ENCODE measurements at places on chromosomes 16 and 17.
A peak's percentile ranks its signal among the peaks of the same experiment; 100 is the strongest.

DNA sequence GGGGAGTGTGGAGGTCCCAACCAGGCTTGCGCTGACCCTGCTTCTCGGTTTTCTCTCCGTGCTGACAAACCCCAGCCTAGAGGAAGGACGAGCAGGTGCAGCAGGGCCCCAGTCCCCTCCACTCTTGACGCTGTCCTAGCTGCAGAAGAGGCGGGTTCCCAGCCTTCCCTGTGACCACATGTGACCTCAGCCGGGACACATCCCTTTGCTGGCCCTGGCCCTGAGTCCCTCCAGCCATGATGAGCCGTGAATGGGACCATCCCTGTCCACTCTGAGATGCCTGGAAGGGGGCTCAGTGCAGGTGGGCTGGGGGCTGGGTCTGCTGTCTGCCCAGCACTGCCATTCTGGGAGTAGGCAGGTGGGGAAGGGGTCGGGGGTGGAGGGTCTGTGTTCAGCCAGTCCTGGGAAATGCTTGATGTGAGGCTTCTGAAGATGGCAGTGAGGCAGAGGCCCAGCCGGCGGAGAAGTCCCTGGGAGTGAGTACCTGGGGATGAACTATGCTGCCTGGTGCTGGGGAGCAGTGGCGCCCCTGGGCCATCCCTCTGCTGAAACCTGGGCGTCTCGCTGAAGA lies 1.9 kb upstream of the TUBB3 start:
- DNase-seq, result no peak

DNA sequence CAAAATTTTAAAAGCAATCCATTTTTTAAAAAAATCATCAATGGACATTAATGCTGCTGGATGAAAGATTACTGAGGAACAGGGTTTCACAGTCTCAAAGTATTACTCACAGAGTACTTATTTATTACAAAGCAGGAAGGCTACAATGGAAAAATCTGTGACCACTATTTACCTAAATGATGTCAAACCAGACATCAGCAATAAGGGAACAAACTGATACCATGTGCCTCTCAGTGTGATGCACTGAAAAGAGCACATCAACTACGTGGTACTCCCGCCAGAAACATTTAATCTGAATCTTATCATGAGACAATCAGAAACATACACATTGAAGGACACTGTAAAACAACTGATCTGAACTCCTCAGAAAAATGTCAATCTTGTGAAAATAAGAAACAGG lies 124.2 kb downstream of the PARN start:
- peak; percentile 64 for DNase-seq

DNA sequence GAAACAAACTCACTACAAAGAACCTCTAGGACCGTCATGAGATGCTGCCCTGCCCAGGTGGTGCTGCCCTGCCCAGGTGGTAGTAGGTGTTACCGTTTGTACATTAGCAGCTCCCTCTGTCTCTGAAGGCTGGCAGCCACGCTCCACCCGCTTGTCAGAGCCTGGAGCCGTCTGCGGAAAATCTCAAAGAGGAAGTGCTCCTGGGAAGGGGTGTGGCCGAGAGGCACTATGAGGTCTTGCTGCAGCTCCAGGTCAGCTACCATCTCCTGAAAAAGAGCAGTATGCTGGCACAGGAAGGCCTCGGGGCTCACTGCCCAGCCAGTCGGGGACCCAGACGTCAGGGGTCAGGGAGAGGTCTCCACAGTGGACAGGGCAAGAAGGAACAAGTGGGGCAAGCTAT lies 28.3 kb downstream of the ZNF276 start:
- no peak for DNase-seq

DNA sequence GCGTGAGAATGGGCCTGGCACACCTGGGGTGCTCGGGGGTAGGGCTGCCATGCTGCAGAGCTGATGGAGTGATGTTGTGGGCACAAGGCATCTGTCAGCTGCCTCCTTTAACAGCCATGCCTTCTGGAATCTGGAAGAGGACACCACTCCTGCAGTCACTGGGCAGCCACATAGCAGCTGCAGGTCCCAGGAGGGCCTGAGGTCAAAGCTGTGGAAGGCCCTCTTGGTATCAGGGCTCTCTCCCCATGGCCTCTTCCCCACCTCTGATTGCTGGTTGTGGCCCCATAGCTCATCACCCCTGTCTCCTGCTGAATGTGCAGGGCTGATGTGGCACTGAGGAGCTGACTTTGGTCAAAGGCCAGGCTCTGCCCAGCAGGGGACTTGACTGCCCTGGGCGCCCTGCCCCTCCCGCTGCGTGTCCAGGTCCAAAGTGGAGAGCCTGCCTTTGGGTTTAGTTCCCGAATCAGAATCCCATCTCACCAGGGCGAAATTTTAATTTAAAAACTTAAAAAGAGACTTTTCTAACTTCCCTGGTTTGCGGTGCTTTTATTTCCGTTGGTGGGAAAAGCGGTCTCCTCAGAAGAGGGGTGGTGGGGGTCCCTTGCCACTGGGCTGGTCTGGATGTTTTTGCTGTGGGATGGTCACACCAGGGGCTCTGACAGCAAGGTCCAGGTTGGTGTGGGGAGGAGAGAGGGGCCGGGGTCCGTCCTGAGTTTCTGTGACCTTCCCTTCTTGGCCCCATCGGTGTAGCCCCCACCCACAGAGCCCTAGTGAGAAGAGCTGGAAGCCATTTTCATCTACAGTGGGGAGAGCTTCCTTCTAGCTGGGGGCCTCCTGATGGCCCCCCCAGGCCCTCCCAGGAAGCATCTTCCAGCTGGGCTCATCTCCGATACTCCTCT lies 5.9 kb downstream of the UBALD2 start:
- DNase-seq, result no peak

GRCh38 chr16:17403859-17404545 lies 66.8 kb downstream of the XYLT1 start:
- DNase-seq, result peak; percentile 50

GRCh38 chr16:48335961-48336360 lies 49.3 kb downstream of the SIAH1 start:
- DNase-seq, result peak; percentile 77

- peak; percentile 31 for DNase-seq
Measured at GRCh38 chr16:67339453-67339852, 12.8 kb downstream of the LRRC36 start.

DNA sequence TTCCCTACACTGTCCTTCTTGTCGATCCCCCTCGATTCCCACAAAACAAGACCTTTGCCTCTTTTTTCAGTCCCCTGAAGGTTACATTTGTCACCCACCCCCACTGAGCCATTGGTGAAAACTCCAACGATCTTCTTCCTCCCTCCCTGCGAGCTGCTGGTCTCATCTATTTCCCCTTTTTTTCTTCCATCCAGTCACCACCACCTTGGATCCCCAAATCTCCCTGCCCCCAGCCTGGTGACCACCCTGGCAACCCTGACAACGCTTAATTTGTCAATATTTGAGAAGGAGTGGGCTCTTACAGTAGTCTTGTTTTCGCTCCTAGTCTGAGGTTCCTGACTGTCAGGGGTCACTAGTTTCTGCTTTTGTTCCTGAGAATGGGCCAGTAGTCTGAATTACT lies 62.9 kb downstream of the SMPD3 start:
- no peak for DNase-seq

DNA sequence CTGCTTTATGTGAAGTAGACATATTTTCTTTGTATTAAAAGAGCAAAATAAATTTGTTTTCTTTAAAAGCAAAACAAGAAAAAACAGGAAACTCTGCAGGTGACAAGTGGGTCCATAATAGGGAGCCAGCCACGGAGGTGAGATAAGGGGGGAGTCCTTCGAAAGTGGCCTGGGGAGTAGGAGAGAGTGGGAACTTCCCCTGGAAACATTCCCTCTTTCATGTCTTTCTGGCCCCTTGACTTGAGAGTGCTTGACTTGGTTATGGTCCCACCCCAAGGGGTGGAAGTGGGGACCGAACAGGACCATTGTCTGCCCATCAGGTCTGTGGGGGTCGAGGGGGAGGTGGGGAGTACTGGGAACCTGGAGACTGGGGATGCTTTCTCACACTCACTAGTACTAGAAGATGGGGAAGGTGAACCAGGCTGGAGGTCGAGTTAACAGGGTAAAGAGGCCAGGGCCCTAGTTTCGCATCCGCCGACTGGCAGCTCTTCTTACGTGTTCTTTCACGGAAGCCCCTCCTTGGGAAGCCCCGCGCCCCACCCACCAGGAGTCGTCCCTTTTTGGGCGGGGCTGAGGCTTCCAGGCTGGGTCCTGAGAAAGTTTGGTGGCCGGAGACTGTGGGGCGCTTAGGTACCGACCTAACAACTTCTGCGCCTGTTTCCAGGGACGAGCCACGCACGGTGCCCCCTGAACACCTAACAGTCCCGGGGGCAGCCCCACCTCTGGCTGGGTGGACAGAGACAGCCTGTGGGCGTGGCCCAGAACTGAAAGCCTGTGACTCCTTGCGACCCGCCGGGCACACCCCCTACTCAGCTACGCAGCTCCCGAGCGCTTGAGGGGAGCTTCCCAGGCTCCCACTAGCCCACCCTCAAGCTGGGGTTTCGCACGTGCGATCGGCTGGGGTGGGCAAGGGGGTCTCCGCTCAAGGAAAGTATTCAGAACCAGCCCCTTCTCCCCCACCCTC lies 790 bp downstream of the TRADD start:
- no peak for DNase-seq

DNA sequence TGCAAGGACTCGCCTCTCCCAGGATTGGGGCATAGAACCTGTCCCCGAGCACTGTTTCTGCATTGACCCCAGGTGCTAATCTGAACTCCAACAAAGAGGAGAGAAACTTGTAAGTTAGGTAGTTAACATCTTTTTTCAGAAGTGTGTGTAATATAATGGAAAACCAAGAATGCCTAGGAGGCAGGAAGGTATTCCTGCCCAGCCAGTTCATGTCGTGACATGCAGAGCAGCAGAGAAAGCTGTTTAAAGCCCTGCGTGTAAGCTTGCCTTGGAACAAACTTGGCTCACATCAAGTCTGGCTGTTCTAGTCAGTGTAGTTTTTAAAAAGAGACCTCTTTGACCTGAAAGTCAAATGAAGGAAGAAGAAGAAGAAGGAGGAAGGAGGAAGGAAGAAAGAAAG lies 2.1 kb upstream of the GNA13 start:
- no peak for DNase-seq

- DNase-seq, result no peak
Measured at GRCh38 chr16:84410361-84411138, 42.2 kb downstream of the ATP2C2 start.

DNA sequence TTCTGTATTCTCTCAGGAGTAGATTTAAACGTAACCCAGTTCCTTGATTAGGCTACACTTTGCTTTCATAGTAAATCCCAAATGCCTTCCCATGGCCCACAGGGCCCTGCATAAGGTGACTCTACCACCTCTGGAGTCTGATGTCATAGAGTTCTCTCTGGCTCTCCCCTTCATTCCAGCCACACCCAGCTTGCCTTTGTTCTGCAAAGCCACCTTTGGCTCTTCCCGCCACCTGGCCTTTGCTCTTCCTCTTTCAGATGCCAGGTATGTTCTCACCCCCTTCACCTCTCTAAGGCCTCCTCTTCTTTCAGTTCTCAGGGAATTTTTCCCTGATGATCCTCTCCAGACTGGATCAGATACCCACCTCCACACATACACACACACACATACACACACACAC lies 141.3 kb upstream of the HSBP1 start:
- no peak for DNase-seq

DNA sequence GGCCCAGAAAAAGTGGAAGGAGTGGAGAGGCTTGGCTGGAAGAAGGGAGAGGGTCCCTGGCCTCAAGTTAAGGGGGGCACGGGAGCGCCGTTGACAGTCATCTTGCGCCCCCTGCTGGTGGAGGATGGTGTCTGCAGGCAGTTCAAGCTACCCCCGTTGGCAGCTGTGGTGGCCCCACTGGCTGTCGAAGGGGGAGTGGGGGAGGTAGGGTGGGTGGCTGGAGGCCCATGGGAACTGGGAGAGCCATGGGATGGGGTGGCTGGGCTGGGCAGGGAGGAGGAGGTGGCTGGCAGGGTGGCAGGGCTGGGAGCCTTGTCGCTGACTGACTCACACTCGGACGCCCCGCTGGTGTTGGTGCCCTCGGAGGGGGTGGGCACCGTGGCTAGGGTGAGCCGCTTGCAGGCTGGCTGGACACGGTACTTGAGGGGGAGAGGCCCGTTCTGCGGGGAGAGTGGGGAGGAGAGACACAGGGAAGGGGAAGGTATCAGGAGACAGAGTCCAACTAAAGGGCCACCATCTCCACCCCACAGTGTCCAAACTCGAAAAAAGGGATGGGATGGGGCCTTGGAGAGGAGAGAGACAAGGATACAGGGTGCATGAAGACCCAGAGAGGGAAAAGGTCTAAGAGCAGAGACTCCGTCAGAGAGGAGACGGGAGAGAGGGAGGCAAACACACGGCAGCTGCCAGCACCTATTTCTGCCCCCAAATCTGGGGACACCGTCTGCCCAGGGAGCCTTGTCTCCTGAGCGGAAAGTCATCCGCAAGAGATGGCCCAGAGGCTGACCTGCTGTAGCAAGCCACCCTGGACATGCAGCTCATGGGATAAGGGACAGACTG lies 5.2 kb downstream of the CISD3 start:
- peak; percentile 42 for DNase-seq

DNA sequence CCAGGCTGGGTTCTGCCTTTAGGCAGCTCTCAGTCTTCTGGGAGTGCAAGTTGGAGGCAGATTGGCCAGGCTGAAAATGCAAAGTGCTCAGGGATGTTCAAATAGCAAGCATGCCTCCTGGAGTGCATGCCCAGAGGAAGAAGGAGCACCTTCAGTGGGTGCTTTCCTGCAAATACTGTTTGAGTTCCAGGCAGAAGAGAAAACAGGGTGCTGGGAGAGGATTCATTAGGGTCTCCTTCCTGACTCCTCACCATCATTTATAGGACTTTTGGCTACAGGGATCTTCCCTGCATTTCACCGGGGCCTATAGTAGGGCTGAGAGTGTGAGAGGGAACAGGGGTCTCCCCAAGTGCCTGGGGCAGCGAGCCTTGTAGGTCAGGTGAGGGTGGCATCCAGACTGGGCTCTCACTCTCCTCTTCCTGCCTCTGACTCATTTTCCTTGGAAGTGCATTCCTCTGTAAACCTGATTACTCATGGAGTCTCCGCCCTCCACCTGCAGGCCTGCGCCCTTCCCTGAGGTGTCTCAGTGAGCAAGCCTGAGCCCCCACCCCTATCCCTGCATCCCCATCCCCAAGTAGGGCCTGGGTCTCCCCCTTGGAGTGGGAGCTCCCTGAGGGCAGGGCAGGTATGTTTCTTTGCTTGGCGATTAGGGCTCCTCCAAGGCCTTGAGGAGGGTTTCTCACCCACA lies 17.1 kb upstream of the TNS4 start:
- peak; percentile 42 for DNase-seq

DNA sequence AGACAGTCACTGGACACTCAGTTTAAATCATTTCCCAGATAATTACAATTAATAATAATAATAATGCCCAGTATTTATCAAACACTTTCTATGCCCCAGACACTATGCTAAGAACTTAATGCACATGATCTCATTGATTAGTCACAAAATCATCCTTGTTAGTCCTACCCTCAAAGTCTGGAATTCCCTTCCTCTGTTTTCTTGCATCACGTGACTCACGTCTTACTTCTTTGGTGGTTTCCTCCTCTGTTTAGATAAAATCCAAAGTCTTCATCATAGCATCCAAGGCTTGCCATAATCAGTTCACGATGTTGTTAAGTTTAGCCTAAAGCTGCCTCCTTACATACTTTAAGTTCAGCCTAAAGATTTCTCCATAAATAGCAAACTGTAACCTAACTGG lies 471.9 kb downstream of the PMP22 start:
- peak; percentile 93 for DNase-seq

GRCh38 chr16:8949536-8950418 lies 13.9 kb downstream of the USP7 start:
- no peak for DNase-seq
